ENCODE measurements at places on chromosomes 3 and 15.

DNA sequence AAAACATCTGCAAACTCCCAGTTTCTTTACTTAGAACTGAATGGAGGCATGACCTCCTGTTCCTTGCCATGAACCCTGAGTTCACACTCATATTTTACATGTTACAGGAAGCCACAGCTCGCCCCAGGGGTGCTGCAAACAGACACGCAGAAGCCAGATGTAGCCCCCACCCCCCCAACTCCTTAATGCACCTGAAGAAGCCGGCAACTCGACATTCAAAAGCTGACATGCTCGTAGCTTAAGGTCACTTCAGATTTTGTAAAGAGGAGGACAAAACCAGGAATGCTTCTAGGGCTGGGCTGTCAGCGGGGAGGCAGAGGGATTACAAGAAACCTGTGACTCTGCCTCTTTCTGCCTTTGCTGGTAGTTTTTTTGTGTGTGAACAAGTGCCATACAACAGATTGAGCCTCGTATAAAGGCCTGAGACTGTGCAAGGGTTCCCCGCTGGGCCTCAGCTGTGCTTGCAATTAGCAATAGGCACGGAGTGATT lies 42.0 kb upstream of the FEZF2 start:
- DNase-seq, result no peak

DNA sequence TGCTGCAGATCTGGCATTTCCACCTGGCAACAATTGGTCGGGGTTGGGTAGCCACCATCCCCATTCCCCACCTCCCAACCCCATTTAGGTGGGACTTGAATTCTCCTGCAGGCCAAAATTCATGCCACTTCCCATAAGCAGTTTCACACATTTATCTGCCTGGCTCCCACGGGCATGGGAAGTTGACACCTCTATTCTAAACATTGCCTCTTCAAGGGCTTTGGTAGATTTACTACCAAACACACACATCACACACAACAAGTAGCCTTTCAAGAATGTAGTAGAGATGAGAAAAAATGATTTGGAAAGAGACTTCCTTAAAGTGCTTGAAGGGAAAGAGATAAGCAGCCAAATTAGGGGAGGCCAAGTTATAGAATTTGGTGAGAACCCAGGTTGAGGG lies 30.9 kb downstream of the ZBTB38 start:
- no peak for DNase-seq

DNA sequence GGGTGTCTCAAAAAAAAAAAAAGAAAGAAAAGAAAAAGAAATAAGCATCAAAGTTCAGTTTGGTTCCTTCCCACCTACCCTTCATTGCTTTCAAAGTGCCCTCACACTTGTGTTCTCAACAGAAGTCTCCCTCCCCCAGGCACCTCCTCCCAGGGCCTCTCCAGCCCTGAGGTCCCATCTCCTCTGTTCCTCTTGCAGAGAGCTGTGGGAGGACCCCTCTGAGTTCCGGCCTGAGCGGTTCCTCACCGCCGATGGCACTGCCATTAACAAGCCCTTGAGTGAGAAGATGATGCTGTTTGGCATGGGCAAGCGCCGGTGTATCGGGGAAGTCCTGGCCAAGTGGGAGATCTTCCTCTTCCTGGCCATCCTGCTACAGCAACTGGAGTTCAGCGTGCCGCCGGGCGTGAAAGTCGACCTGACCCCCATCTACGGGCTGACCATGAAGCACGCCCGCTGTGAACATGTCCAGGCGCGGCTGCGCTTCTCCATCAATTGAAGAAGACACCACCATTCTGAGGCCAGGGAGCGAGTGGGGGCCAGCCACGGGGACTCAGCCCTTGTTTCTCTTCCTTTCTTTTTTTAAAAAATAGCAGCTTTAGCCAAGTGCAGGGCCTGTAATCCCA lies 6.1 kb downstream of the CYP1A2 start:
- no peak for DNase-seq

GRCh38 chr15:33021806-33022389 lies 172.6 kb downstream of the FMN1 start:
- peak; percentile 49 for DNase-seq

GRCh38 chr3:165476399-165477060 lies 280.3 kb upstream of the SLITRK3 start:
- no peak for DNase-seq

All from OCI-LY7 (cell line).